Caki2 (cell line): ENCODE measurements at places on chromosomes 16 and 17.

- DNase-seq, result no peak
Measured at GRCh38 chr16:66473654-66474519, 46.8 kb downstream of the BEAN1 start.

GRCh38 chr16:85403693-85404092 is 209.4 kb upstream of the GSE1 start:
- no peak for DNase-seq

DNA sequence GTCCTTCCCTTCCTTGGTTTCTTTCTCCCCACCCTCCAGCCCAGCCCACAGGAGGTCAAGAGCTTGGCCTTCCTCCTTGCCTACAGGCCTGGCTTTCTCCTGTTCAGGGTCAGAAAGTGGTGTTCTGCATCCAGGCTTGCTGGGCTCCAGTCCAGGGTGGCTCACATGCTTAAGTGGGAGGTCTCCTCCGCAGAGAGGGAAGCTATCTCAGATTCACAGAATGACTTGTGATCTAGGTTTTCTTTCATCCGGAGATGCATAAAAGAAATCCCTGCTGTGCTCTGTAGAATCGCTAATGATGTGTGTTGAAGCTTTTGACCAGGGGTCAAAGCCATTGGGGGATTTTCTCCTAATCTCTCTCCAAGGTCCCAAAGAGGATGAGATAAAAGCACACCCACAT is 382.3 kb upstream of the EEF2KMT start:
- no peak for DNase-seq

DNA sequence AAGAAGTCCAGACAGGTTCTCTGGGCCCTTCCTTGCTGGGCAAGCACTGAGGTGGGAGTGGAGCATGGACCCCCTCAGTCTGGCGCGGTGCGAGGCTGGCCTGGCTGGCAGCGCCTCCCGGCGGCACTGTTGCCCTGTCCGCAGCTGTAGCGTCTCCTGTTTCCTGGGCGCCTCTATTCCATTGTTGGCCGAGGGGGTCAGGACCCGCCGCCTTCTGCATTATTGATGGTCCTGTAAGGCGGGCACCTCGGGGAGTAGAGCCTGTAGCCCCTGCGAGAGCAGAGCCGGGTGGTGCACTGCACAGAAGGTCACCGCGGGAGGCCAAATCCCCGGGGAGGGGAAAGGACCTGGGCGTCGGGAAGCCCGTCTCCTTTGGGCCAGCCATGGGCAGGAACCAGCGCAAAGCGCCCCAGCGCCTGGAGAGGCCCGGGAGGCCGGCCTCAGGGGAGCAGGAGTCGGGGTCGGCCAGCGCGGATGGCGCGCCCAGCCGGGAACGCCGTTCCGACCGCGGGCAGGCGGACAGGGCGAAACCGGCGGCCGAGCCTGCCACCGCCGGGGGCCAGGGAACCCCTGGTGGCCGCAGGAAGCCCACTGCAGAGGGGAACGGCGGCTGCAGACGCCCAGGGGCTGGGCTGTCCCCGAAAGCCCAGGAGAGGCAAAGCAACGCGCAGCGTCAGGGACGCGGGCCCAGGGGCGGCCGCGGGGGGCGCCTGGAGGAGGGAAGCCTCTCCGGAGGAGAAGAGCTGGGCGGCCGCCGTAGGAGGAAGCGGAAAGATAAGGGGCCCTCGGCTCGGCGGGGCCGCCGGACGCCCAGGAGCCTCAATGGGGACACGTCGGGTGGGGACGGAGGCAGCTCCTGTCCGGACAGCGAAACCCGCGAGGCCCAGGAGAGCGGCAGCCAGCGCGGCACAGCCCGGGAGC is at the start of gene MYO15B:
MYO15B (plus strand) TSS at position 126 of the 921 bp plus-strand sequence; CDS start at position 384, 258 bp downstream.
- DNase-seq, result no peak
